ENCODE measurements at places on chromosomes 2 and 18. TPM values are rescaled to one million over a fixed set of nuclear protein-coding genes. Genes with fewer than 3 reads are reported as not detected.

- DNase-seq: no peak
Observed at GRCh38 chr2:217622205-217623060, 380.4 kb downstream of the TNS1 start.

SCN7A gene
- total RNA-seq: 10.7 TPM

PID1 gene
- total RNA-seq: 11.3 TPM

DNA sequence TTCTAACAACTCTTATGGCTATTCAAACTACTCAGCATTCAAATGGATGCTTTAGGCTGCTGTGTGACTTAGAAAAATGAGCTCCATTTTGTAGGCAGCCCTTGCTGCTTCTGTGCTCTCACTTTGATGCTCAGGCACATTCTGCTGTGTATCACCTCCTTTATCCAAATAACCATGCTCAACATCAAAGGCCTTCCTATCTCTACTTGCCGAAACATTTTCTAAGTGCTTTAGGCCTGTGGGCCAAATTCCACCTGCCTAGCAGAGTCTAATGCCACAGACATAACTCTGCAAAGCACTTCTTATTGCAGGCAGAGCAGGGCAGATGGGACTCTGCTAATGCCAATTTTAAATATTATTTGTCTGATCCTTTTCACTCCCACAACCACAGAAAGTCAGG is 397.4 kb downstream of the RND3 start:
- DNase-seq: no peak

DNA sequence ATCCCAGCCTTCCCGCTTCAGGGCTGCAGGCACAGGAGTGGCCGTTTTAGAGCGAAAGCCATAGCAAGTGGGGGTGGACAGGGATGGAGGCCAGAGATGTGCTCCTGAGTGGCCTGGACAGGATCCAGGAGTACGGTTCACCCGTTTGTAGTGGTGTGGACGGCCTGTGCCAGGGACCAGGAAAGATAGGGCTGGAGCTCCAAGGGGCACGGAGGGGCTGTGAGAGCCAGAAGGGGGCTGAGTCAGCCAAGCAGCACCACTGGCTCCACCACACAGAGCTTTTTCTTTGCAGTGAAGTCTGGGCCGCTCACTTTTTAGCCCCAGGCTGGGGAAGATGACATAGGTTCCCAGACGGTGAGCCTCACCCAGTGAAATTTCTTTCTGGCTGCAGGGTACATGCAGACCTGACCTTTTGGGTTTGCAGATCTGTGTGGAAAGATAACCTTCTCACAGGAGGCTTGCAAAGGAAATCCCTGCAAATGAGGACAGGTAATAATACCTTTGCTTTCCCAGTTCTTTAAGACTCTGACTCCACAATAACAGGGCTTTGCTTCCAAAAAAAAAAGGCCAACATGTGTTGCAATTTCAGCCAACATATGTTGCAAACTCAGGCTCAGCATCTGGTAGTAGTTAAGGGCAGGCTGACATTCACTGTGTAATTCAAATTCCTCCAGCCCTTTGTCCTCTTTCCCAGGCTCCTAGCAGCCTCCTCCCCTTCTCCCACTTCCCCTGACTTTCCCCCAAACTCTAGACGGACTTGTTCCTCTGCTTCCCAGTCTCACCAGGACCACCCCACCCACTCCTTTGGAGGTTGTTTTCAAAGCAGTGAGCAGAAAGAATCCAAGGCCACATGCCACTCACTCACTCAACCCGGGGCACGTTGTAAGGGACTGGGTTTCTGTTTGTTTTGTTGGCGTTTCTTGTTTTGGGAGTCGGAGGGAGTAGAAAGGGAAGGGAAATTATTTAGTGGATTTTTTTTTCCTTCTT is 20.3 kb upstream of the LAPTM4A start:
- peak; percentile 73 for DNase-seq

STARD6 gene
- total RNA-seq: not detected

DNA sequence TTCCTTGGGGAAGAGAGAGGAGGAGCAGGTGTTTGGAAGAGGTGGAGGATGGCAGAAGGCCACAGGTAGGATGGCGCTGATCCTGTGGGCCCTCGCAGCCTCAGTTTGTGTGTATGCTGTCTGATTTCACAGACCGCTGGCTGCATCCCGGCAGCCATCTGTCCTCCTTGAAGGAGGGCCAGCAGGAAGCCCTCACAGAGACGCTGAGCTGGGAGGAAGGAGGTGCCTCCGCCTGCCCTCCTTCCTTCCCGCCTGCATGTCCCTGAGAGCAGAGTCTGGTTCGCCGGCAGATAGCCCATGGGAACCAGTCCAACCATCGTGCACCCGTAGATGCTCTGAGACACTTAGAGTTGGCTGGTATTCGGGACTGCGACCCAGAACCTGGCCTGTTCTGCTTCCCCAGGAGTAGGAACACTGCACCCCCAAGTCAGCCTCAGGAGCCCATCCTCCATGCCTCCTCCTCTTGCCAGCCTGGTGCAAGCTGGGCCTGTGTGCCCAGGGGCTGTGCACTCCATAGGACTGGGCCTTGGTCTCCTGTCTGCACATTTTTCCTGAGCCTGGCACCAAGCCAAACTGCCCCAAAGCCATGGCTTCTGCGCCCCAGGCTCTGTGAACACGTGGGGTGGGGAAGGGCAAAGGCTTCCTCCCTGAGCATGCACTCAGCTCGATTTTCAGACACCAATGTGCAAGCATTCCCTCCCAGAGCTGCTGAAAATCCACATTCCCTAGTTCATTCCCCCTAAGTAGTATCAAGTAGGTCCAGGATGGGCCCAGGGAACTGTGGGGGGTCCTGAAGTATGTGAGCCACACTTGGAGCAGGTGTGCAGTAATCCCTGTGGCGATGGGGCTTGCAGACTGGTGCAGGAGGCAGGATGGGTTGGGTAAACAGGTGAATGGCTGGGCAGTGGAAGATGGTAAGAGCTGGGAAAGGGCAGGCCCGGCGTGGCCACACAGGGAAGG is 115.6 kb downstream of the SEPTIN10 start:
- no peak for DNase-seq

GRCh38 chr2:46525522-46526155 is 46.3 kb downstream of the TMEM247 start:
- no peak for DNase-seq

GRCh38 chr2:145079641-145080040 is 559.7 kb upstream of the ZEB2 start:
- no peak for DNase-seq

DSC1 gene
- 52.4 TPM for total RNA-seq

CROCC2 gene
- total RNA-seq: not detected

COLEC11 gene
- total RNA-seq: 3.3 TPM

- peak; percentile 74 for DNase-seq
Observed at GRCh38 chr2:38515155-38516074, 87.3 kb downstream of the HNRNPLL start.

HOXD10 gene
- not detected for total RNA-seq

DNA sequence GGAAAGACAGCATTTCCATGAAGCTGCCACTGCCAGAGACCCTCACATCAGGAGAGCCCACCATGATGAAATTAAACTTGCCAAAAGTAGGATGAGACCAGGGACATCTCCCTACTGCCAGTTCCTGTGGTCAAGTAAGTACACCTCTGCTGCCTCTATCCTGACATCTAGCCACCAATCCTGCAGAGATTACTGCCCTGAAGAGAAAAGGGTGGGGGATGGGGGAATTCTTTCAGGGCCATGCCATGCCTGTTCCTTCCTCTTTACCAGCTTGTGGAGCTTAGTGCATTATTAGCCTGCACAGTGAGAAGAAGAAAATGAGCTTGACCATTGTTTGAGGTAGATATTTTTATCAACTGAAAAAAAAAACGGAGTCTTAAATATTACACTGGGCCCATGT is 397.2 kb upstream of the CDH2 start:
- no peak for DNase-seq

ANKRD62 gene
- total RNA-seq: not detected

DNA sequence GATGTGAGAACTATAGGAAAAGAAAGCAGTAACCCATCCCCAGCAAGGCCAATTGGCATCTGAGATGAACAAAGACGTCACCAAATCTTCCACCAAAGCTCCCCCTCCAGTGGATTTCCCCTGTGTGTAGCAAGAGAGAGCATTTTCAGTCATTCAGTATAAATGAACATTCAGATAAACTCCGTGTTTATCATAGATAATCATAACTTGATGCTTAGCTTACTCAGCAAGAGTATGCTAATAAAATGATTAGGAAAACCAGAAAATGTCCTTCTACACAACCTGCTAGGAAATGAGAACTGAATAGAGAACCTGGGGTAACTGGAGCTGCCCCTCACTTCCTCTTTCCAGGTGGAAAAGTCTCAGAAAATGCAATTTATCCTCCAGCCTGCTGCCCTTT is 198.0 kb upstream of the CCDC150 start:
- DNase-seq: no peak

SP140L gene
- 8.3 TPM for total RNA-seq

GRCh38 chr2:223999862-224000261 is 39.2 kb downstream of the SERPINE2 start:
- no peak for DNase-seq

DNA sequence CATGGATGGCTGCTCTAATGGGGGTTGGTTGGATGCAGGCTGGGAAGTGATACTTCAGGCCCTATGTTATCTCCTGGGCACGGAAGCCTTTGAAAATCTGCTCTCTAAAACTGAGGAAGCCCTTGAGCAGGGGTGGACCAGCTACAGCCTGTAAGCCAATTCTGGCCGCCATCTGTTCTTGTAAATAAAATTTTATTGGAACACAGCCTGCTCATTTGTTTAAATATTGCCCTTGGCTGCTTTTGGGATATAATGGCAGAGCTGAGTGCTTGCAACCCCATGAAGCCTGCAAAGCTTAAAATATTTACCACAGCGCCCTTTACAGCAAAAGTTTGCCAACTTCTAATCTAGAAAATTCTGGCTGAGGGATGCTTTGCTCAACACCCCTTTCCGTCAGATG is 11.9 kb upstream of the IGFBP2 start:
- no peak for DNase-seq

DNA sequence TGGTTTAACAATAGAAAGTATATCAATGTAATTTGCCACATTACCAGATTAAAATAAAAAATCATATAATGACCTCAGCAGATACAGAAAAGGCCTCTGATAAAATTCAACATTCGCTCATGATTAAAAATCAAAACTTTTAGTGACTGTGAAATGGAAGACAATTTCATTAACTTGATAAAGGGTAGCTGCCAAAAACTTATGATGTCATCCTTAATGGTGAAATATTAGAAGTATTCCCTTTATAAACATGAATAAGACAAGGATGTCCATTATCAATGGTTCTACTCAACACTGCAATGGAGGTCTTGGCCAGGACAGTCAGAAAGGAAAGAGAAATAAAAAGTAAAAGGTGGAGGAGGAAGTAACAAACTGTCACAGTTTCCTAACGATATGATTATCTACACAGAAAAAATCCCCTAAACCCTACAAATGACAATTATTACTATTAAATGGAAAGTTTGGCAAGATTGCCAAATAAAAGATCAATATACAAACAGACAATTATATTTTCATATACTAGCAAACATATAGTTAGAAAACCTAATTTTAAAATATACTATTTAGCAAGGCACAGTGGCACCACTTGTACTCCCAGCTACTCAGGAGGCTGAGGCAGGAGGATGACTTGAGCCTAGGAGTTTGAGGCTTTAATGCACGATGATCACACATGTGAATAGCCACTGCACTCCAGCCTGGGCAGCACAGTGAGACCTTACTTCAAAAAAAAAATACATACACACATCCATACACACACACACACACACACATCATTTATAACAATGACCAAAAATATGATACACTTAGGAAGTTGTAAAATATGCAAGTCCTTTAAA is 12.8 kb downstream of the METTL8 start:
- no peak for DNase-seq

- DNase-seq: no peak
Observed at GRCh38 chr2:162159446-162159845, 7.4 kb upstream of the GCG start.

DNA sequence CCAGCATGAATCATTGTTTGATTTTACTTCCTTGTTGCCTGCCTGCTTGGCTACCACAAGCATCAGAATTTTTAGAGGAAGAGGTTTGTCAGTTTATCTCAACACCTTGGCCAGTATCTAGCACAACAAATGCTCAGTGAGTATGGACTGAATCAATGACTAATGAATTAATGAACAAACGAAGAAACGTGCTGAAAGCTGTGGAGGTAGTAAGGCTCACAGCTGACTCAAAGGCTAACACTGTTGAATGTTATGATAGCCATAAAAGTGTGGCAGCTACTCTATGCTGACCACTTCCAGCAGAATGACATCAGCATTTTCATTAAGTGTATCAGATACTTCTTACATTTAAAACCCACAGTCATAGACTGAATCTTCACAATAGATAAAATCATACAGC is 543.4 kb downstream of the IRS1 start:
- DNase-seq: no peak

DNA sequence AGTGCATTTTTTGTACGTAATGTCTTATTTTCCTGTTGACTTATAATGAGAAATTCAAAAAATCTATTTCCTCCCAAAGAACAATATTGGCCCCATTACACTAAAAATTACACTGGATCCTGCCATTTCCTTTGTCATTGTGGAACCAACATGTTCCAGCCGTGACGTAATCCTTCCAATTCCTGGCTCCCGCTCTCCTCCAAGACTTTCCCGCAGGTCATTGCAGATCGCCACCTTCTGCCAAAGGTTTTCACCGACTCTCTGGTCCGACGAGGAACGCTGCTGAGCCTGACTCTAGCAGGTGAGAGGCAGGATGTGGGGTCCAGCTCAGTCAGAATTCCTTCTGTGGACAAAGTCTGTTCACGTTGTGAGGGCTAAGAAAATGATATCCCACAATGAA is 38.0 kb downstream of the PTGR3 start:
- DNase-seq: no peak

NOSTRIN gene
- total RNA-seq: 37.6 TPM

DNA sequence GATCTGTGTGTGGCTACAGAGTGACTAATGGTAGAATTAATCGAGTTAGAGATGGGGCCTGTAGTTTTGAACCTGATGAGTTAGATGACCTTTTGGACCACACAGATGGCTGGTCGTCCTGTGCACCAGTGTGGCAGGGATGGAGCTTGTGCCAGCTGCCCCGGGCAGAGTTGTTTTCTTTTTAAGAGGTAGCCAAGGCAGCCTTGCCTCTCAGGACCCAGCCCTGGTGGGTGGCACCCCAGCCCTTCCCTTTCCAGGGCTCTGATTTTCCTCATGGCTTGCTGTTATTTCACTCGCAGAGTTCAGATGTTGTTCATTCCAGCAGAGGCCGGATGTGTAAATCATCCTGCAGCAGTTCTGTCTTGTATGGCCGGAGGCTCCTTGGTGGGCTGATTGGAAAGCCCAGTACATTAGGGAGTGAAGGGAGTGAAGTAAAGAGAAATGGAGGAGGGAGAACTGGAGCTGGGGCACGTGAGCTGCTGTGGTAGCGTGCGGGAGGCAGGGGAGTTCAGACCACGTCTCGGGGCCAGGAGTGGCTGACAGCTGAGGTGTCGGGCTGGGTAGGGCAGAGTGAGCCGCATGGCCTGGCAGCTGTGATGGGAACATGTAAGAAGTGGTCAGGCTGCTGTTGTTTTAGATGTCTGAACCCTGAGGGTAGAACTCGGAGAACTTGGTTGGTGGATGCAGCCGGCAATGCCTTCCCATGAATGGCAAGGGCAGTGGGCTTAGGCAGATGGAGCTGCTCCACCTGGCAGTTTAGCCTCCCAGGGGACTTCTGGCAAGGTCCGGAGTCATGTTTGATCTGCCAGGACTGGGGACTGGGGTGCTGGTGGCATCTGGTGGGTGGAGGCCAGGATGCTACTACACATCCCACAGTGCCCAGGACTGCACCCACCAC is 28.8 kb downstream of the ASAP2 start:
- no peak for DNase-seq

NT5C1B gene
- total RNA-seq: not detected

- no peak for DNase-seq
Observed at GRCh38 chr2:59770651-59771050, 782.8 kb downstream of the BCL11A start.
